G401 (cell line): ENCODE measurements at places on chromosomes 1 and 21. TPM values are rescaled to one million over a fixed set of nuclear protein-coding genes. Genes with fewer than 3 reads are reported as not detected.

DNA sequence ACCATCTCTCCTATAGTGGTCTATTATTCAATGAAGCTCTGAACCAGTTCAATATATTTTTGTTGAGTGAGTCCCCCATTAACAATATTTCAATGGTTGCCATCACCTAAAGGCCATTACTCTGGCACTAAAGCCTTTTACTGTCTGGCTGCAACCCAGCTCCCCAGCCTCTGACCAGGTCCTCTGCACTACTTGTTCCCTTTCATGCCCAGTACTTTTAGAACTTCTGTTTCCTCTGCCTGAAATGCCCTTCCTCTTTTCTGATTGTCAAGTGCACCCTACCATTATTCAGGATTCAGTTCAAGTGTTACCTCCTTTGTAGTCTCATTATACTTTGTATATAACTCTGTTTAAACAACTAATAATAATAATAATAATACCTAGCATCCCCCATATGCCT is 30.4 kb upstream of the ZFYVE9 start:
- no peak for DNase-seq

DNA sequence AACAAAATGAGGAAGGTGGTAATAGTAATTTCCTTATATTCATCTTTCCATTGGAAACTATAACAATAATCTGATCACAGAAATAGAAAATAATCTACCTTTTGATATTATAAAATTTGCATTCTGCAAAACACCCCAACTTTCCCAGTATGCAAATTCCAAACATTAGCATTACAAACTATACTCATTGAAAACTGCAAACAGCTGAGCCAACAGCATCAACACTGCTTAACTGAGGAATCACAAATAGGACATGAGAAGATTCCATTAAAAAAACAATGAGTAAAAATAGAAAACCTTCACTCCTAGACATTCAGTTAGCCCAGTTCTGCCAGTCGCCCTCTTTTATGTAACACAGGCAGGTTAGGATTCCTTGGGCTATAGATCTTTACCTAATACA is 18.1 kb downstream of the ZNF281 start:
- DNase-seq = no peak

AADACL3 gene
- total RNA-seq = not detected in 2 replicates

PAQR7 gene
- 17.4 and 18.3 TPM in 2 replicates for total RNA-seq

DNA sequence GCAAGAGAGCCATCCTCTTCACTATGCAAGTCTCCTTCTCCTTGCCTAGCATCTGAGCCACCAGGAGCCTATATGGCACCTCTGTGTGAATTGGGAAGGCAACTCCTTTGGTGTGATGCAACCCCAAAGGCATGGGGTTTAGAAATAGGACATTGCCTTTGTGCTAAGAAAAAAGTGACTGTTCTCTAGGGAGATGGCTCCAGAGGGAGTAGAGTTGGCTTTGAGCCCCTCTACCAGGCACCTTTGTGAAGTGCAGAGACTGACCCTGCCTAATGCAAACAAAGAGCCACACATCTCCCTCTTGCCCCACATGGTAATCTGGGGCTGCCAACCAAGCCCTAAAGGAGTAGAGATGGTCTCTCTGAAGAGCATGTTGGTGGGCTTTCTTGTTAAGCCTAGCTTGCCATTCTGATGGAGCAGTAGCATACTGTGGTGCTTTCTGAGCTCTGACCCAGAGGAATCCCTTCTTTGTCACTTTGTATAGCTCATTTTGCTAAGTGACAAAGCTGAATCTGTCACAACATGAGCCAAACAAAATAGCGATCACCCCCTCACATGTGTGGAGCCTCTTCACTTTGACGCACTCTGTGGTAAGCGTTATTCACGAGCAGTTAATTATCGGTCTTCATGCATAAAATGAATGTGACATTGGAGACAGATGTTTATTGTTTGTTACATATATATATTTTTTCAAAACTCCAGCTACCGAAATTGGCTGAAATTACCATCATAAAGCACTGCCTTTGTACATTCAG is 74.4 kb downstream of the RWDD3 start:
- no peak for DNase-seq
